ENCODE measurements at places on chromosomes 11 and 22.

DNA sequence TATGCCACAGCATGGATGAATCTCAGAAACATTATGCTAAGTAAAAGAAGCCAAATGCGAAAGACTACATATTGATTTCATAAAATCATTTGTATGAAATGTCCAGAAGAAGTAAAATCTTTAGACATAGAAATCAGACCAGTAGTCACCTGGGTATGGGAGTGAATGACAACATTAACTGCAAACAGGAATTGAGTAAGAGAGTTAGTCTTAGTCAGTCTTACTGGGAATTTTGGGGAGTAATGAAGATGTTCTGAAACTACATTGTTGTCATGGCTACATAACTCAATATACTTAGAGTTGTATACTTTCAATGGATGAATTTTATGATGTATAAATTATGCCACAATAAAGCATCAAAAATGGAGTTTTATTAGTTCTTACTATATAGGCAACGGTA, 107.8 kb upstream of the CHORDC1 start:
- peak; percentile 5 for DNase-seq

DNA sequence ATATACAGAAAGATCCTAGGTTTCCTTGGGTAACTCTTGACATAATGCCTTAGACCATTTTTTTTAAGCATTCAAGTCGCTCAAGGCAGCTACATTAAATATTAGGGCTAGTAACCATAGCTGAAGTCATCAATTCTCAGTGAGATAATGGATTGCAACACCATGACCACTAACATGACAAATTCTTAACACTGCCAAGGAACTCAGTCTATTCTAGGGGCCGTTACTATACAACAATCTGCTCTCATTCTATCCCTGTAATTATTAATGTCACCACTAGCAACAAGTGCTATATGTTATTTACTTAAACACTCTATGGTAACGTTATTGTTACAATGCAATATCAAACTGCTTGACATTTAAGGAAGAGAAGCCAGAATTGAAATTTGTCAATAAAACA, 3.2 kb upstream of the STK33 start:
- DNase-seq = peak; percentile 65

- no peak for DNase-seq
Measured at GRCh38 chr22:48333816-48334735, 1493.6 kb downstream of the BRD1 start.

- no peak for DNase-seq
Measured at GRCh38 chr22:39724390-39724789, 153.8 kb downstream of the CACNA1I start.

GRCh38 chr11:68825571-68825970, 16.1 kb downstream of the CPT1A start:
- peak; percentile 24 for DNase-seq

- DNase-seq = no peak
Measured at GRCh38 chr11:95915051-95915450, 8.9 kb downstream of the MTMR2 start.

GRCh38 chr11:33271059-33271458, 13.9 kb downstream of the HIPK3 start:
- DNase-seq = no peak

DNA sequence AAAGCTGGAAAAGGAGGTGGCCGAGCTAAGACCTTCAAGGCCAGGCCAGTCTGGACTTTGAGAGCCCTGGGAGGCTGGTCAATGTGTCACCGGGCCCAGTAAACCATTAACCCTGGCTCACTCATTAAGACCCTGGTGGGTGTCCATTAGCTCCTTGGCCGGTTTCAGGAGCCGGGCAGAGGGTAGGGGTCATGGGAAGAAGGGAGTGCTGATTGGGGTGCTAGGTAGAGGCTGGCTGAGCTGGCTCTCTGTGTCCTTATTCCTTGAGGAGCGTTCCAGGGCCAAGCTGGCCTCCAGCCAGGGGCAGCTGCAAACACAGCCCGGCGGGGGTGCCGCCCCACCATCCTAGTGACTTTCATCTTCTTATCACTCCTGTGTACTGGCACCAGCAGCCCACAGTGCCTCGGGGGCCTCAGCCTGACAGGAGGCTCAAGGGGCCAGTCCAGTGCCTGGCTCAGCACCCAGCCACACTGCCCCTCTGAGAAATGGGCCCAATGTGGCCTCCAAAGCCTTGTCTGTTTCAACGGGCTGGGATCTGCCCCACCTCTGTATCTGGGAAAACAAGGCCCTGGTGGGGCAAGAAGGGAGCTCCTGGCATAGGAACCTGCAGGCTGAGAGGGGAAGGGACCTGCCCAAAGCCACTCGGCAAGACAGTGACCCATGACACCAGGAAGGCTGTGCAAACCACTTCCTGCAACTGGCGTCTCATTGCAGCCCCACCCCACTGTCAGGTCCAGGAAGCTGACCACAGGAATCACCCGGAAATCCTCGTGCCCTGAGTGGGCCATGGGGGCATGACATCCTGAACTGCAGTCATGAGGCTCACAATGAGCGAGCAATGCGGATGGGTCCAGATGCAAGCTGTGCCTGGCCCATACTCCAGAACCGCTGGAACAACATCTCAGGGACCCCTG, 15.1 kb upstream of the RGL4 start:
- DNase-seq = peak; percentile 16

GRCh38 chr22:42939941-42940653, 74.9 kb downstream of the PACSIN2 start:
- DNase-seq = peak; percentile 54

GRCh38 chr11:133621611-133622010, 89.3 kb upstream of the OPCML start:
- DNase-seq = no peak
